ENCODE measurements at places on chromosomes 13 and 19.

- no peak for DNase-seq
Measured at GRCh38 chr13:45786293-45786920, 65.1 kb downstream of the SIAH3 start.

GRCh38 chr19:13938301-13939064, at the start of gene PODNL1:
Gene PODNL1 (minus strand): TSS chr19:13938417. CDS start chr19:13938181, 236 bp downstream.
- DNase-seq, result no peak

- no peak for DNase-seq
Measured at GRCh38 chr13:49435992-49436391, 7.9 kb downstream of the CAB39L start.

DNA sequence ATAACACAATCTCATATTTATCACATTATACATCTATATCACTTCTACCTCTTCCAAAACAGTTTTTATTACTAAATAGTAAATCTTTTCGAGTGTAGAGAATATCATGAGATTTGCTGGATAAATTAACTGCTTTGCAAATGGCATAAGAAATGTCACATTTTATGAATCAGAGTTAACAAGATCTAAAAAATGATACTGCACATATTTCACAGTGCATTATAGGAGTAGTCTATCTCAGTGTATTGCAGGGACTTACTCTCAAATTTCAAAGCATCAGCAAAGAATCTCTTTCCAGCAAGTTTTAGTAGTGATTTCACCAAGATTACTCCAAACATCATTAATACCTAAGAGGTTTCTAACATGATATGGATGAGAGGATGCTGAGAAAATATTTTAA, 687.1 kb upstream of the SLITRK1 start:
- no peak for DNase-seq

DNA sequence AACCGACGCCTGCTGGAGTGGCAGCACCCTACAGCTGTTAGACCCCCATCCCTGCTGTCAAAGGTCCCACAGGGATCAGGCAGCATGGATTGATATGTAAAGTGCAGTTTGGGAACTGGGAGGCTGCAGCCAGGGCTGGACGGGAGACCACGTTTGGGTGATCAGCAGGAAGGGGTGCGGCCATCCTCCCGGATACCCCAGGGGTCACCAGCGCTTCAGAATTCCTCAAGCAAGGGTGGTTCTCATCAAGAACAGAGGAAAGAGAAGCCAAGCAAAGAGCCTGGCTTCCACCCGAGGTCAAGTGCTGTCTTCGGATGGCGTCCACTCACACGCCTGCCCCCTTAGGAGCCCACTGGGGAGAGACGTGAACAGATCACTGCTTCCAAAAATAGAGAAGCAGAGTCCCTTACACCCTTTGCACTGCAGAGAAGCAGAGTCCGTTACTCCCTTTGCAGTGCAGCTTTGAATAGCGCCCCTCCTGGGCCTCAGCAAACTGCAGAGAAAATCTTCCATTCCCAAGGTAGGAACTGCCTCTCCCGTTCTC, 35.5 kb downstream of the DHRS12 start:
- DNase-seq, result no peak

- DNase-seq, result peak; percentile 23
Measured at GRCh38 chr19:34692549-34692948, 15.1 kb downstream of the ZNF302 start.

GRCh38 chr13:25688536-25688935, 316.8 kb downstream of the ATP8A2 start:
- no peak for DNase-seq

DNA sequence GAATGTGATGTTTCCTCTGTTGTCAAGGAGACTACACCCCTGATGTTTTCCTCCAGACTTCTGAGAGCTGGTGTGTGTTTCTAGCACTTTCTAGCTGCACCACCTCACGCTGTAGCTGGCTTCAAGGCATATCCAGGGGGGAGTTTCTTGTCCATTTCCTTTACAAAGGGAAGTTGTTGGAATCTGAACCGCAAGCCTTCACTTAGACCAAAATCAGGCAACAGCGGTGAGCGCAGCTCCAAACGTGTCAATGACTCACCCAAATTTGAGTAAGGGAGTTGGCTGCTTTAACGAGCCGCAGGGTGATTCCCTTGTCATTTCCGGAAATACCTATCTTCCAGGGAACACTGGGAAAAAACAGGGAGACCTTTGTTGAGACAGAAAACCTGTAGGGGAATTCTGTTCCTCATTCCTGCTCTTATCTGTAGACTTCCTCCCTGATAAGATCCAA, 2.5 kb downstream of the LDLR start:
- peak; percentile 96 for DNase-seq

GRCh38 chr13:34411177-34411576, 530.9 kb upstream of the NBEA start:
- no peak for DNase-seq

DNA sequence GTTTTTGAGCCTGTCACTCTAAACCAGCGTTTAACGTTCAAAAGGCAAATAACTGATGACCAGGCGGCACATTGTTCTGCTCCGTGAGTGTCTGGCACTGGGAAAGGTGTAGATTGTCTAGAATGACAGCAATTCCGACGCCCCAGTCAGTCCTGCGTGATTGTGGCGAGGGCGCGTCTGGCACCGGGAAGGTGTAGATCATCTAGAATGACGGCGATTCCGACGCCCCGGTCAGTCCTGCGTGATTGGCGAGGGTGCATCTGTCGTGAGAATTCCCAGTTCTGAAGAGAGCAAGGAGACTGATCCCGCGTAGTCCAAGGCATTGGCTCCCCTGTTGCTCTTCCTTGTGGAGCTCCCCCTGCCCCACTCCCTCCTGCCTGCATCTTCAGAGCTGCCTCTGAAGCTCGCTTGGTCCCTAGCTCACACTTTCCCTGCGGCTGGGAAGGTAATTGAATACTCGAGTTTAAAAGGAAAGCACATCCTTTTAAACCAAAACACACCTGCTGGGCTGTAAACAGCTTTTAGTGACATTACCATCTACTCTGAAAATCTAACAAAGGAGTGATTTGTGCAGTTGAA, 26.1 kb upstream of the NDUFS7 start:
- DNase-seq, result no peak

- DNase-seq, result peak; percentile 92
Measured at GRCh38 chr13:97257800-97258799, 36.0 kb downstream of the MBNL2 start.

DNA sequence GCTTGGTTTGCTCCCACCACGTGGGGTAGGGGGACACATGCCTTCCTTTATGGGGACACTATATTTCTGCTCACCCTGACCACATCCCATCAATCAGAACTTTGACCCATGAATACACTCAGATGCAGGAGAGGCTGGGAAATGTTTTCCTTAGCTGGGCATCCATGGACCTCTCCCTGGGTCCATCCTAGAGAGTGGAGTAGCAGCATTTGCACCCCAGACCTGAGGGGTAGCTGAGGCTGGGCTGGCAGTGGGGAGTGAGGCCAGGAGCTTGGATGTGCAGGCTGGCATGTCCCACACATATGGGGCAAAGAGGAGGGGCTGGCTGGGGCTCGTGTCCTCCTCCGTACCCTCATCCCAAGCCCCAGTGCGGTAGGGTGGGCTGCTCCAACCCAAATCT, 152.8 kb downstream of the TM9SF2 start:
- DNase-seq, result no peak

- no peak for DNase-seq
Measured at GRCh38 chr19:5298471-5298901, 42.1 kb downstream of the PTPRS start.

- DNase-seq, result no peak
Measured at GRCh38 chr13:46712524-46712923, 84.4 kb downstream of the ESD start.

- DNase-seq, result no peak
Measured at GRCh38 chr13:86446311-86446710, 647.1 kb upstream of the SLITRK6 start.

GRCh38 chr19:33063356-33063752, 1.3 kb downstream of the RHPN2 start:
- peak; percentile 10 for DNase-seq

- DNase-seq, result no peak
Measured at GRCh38 chr13:83372786-83373185, 509.5 kb downstream of the SLITRK1 start.

GRCh38 chr13:45167611-45168554, 33.0 kb downstream of the KCTD4 start:
- DNase-seq, result no peak

- no peak for DNase-seq
Measured at GRCh38 chr19:17112700-17113099, 37.1 kb downstream of the MYO9B start.

GRCh38 chr13:27534981-27535380, 84.6 kb upstream of the MTIF3 start:
- no peak for DNase-seq

GRCh38 chr13:34070006-34070405, 252.1 kb downstream of the RFC3 start:
- no peak for DNase-seq

GRCh38 chr13:99135591-99135990, 65.1 kb upstream of the UBAC2 start:
- no peak for DNase-seq

DNA sequence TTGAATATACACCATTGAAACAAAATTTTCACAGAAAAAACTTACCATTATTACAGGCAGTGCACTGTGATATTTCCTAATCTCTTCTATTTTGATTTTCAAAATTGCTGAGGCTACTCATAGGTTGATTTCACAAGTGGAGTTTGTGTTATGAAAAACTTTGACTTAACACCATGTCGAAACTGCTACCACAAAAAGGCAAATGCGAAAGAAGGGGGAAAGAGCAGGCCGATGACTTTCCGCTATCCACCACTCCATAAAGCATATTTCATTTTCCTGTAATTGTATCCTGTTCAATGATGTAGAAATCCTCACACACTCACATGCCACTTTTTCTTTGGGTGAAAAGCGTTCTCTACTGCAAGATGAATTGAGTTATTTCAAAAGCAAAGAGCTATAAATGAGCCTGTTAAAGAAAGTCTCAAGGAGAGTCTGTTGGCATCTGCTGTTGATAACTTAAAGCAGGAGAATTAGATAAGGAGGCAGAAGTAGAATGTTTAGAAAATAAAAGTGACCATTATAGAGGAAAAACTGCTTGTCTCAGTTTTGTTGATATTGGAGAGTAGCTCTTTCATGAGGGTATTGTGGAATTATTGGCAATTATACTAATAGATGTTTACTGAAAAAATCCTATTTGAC, 18.8 kb downstream of the KL start:
- DNase-seq, result no peak

GRCh38 chr13:19573120-19573716, 11.9 kb upstream of the TPTE2 start:
- DNase-seq, result no peak

GRCh38 chr13:91112201-91112923, 235.1 kb upstream of the MIR17HG start:
- DNase-seq, result no peak

DNA sequence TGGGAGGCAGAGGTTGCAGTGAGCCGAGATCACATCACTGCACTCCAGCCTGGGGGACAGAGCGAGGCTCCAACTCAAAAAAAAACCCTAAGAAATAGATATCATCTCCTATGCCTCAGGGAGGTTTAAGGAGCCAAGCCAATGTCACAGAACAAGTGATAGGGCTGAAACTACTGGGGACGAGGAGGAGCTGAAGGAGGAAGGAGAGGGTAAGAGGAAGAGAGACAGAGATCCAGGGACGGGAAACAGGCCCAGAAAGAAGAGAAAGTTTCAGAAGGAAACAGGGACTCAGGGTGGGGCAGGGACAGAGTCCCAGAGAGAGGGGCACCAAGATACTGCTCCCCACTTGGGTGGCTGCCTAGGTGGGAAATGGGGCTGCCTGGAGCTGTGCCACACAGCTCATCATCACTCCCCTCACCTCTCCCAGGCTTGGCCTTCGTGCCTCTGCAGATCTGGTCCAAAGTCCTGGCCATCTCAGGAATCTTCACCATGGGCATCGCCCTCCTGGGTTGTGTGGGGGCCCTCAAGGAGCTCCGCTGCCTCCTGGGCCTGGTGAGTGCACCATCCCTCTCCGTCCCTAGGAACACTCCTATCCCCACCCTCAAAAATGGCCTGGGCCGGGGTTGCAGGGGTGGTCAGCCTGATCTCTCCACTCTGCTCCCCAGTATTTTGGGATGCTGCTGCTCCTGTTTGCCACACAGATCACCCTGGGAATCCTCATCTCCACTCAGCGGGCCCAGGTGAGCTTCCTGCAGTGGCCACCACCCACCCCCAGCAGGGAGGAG, 1.5 kb downstream of the CD37 start:
- no peak for DNase-seq

GRCh38 chr13:42393573-42394360, 121.8 kb downstream of the AKAP11 start:
- DNase-seq, result no peak

DNA sequence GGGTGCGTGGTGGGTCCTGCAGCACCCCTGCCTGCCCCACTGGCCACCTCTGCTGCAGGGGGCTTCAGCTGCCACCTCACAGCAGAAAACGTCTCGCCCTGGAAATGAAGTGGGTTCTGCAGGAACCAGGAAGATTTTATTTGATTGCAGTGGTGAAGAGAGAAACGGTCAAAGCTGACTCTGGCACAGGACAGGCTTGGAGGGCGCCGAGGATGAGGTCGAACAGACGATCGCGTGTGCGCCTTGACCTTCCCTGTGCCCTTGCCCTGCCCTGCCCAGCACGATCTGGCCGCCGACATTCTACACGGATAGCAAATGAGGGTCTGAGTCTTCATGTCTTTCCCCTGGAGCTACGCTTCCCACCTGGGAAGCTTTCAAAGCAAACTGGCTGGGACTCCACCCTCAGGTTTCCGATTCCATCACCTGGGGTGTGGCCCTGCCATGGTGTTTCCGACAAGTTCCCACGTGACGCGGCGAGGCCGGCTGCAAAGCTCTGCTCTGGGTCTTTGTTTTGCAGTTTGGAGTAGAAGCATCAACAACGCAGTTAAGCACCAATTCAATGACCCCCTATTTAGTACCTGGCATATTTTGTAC, 50.3 kb upstream of the TUBGCP3 start:
- DNase-seq, result no peak

DNA sequence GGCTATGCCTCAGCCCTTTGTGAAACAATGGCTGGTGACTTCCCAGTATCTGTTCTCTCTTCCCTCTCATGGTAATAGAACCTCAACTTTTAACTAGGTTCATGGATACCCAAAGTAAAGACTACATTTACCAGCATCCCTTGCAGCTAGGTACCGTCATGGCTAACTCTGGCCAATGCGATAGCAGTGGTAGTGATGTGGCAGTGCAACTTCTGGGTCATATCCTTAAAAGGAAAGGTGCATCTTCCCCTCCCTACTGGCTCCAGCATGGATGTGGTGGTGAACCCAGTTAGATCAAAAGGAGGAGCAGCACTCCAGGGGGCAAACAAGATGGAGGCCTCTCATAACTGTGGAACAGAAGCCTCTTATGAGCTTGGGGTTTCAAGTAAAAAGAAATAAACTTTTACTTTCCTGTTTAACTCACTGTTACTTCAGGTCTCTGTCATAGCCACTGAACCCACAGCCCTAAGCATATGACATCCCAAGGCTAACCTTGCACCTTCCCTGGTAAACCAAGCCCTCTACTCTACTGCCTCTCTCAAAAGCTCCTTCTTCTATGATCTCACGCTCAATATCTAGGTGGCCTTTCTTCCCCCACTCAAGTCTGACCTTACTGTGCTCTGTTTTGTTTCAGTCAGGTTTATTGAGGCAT, 104.4 kb downstream of the DOCK9 start:
- no peak for DNase-seq

GRCh38 chr19:1173845-1174809, at the start of gene SBNO2:
Gene SBNO2 (minus strand): TSS chr19:1174268. CDS start chr19:1154276, 19,992 bp downstream.
- DNase-seq, result peak; percentile 78

- DNase-seq, result no peak
Measured at GRCh38 chr19:18114483-18114882, 16.9 kb downstream of the MAST3 start.

GRCh38 chr19:13530720-13531119, 24.4 kb upstream of the CACNA1A start:
- DNase-seq, result no peak

All from RCC 7860 (cell line).